ENCODE measurements at places on chromosomes 13 and 19.

- DNase-seq: no peak
These were observed 12.1 kb downstream of the PRR22 start for GRCh38 chr19:5772416-5772815.

GRCh38 chr19:35713506-35713850 lies 4.3 kb upstream of the KMT2B start:
- DNase-seq: no peak

DNA sequence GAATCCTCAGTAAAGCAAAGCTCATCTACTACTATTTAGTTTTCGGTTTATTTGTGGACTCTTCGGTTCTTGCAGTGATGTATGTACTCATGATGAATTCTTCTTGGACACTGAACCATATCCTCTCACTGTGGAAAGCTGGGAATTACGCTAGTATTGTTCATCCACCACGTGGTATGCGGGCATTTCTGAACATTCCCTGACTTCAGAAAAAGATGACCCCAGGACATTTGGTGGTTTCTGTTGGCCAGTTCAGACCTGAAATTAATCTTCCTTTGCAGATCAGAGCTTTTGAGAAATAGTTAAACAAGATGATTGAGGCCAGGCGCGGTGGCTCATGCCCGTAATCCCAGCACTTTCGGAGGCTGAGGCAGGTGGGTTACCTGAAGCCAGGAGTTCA lies 25.3 kb upstream of the FBN3 start:
- no peak for DNase-seq

- no peak for DNase-seq
These were observed 12.6 kb upstream of the TM6SF2 start for GRCh38 chr19:19285686-19286085.

DNA sequence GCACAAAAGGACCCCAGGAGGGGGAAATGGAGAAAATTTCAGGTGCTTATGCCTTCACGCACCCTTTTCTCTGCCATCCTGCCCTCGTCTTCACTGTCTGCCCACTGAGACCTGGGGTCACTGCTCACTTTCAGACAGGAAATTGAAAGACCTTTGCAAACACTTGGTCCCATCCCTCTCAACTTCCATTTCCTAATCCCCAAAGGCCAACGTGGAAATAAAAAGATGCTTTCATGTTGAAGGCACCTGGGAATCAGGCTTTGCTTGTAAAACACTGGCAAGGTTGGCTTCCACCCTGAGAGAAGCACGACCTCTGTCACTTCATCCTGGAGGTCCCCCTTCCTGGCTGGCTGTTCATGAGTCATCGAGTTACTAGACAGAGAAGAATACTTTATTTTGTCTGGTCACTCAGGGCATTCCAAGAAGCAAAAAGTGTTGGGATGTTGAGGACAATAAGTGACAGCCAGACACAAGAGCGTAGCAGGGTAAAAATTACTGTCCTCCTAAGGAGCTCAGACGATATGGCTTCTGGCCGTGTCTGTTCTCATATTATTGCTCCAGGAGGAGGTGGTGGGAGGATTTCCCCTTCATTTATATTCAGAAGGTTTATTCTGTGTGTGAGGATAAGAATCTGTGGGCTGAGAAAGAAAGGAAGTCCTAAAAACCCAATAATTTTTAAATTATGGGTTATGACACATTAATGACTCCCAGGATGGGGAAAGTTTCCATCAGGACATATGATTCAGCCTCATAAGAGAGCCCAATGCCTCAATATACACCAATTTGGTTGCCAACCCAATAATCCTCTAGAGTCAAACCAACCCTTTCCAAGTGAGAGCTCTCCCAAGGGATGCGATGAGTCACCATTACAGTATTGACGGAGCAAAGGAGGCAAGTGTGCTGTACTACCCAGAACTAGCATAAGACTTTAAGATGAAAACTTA lies 409.0 kb downstream of the COG6 start:
- peak; percentile 32 for DNase-seq

GRCh38 chr19:17325881-17326594 lies 8.6 kb downstream of the ANO8 start:
- no peak for DNase-seq

DNA sequence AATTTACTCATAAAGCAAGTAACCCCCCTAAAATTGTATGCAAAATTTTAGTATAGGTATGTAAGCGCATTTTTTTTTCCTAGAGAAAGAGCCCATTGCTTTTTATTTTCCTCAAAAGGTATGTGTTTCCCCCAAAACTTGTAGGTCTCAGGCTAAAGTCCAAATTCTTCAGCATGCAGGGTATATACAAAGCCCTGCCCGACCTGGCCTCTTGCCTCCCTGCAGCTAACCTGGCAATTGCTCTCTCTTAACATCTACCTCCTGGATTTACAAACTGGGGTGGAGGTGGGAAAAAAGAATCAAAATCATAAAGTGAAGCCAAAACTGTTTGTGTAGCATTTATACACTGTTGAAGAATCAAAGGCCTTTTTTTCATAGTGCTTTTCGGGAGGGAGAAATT lies 107.8 kb downstream of the KCNRG start:
- DNase-seq: no peak

- DNase-seq: no peak
These were observed 533 bp downstream of the LRCH1 start for GRCh38 chr13:46553521-46553885.

DNA sequence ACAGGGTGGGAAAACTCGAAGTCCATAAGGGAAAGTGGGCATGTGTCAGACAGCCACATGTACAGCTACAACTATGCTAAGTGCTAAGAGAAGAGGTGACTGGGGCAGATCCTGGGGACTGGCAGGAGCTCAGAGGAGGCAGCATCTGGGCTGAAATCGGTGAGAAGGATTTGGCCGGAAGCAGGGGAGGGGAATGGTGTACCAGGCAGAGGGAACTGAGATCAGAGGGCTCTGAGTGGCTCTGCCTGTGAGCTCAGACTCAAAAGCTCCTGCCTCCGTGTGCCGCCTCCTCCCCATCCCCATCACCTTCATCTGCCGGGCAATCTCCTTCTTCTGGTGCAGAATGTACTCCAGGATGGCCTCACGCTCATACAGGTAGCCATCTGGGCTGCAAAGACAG lies 21.8 kb downstream of the NOSIP start:
- no peak for DNase-seq

- no peak for DNase-seq
These were observed 9.4 kb downstream of the ARHGEF18 start for GRCh38 chr19:7358102-7358597.

GRCh38 chr13:23673354-23673753 lies 103.1 kb downstream of the TNFRSF19 start:
- DNase-seq: no peak

GRCh38 chr19:58058467-58058866 lies 615 bp upstream of the ZNF135 start:
- DNase-seq: no peak

GRCh38 chr19:55687281-55688201 lies 12.5 kb downstream of the EPN1 start:
- DNase-seq: no peak

DNA sequence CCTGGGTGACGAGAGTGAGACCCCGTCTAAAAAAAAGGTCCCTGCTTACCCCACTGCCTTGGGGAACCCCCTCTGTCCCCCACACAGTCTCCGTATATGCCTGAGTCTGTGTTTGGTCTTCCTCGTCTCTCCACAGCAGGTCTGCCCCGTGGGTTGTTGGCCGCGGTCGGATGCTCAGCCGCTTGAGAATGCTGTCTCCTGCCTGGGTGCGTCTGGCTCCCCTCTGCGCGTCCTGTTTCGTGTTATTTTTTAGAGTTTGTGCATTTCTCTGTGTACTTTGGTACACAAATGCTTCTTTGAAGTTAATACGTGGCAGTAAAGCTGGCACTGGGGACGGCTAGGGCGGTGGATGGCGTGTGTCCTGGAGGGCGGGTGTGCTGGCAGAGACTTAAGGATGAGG lies 34.9 kb downstream of the KDM4B start:
- DNase-seq: no peak

DNA sequence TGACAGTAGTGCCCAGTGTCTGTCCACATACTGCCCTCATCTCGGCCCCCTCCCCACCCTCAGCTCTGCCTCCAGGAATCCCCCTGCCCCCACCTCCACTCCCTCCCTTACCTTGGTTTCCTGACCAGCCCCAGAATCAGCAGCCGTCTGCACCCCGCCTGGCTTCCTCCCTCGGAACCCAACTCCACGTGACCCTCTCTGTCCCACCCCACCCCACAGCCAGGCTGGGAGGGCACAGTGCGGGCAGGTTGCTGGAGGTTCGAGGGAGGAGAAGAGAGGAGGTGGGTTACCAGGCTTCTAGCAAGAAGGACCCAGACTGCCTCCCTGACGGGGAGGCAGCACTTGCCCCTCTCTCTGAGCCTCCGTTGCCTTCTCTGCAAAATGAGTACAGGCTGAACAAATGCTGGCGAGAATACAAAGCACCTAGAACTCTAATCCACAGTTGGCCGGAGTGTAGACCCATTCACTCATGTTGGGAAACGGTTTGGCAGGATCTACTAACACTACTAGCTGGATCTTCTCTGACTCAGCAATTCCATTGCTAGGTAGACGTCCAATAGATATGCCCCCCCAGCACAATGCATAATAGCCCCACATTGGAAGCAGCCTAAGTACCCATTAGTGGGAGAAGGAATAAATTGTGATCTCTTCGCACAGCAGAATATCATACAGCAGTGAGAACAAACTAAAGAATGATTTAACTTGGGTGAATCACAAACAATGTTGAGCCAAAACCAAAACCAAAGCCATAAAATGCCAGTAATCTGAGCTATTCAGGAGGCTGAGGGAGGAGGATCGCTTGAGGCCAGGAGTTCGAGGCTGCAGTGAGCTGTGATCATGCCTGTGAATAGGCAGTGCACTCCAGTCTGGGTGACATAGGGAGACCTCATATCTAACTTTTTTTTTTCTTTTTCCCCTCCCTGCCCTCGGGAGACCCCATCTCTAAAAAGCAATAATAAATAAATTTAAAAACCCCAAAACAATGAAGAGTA lies at the start of gene RASAL3:
Gene RASAL3, minus strand, starts transcription at position 151 of the 992 bp plus-strand sequence. CDS start 186 bp downstream, outside the sequence.
- DNase-seq: no peak

- DNase-seq: no peak
These were observed 554.5 kb downstream of the IRS2 start for GRCh38 chr13:109231888-109232287.

DNA sequence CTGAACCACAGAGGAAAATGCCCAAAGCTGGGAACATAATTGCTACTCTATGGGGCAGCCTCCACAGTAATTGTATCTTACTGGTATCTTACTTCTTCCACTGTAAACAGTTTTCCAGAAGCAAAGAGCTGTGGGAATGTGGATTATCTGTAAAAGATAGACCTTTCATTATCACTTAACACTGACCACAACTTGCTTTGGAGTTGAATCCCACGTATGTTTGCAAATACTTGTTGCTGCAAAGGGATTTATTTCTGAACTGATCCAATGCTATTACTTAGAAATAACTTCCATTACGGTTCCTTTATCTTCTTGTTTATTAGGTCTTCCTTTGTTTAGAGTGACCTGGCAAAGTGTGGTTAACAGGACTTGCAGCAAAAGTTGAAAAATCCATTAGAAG lies 218.1 kb downstream of the KCTD12 start:
- DNase-seq: no peak

GRCh38 chr19:51359294-51359693 lies 6.9 kb downstream of the ETFB start:
- DNase-seq: no peak

DNA sequence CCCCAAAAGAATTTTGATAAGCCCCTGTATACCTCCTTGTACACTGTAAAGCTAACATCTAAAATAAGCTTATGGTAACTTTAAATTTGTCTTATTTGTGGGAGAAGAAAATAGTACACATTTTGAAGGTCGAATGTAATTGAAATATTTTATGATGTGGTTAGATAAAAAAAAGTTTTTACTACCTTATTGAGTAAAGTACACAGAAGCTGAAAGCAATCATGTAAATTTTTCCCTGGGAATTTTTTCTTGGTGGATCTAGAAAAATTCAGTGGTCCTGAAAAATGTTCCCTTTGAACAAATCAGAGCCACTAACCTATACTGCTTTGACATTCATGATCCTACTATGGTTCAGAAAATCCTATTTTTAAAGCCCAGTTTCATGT lies 46.9 kb downstream of the SIPA1L3 start:
- DNase-seq: no peak

- DNase-seq: no peak
These were observed 22.0 kb downstream of the EPN1 start for GRCh38 chr19:55697069-55697440.

DNA sequence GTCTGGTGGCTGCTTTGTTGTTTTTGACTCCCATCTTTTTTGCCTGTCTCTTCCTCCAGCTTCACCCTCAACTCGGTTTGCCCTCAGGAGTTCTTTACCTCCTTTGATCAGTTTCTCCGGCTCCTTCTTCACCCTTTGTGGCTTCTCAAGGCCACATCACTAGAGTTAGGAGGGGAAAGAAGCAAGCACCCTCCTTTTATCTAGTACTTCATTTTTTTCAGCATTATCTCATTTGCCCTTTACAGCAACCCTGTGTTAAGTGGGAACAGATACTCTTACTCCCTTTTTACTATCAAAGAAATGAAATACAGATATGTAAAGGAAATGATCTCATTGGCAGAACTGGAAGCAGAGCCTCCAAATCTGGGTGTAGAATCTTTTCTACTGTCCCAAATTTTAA lies 26.9 kb downstream of the RAP2A start:
- no peak for DNase-seq

- no peak for DNase-seq
These were observed 245.2 kb downstream of the TBC1D4 start for GRCh38 chr13:75236774-75237173.

DNA sequence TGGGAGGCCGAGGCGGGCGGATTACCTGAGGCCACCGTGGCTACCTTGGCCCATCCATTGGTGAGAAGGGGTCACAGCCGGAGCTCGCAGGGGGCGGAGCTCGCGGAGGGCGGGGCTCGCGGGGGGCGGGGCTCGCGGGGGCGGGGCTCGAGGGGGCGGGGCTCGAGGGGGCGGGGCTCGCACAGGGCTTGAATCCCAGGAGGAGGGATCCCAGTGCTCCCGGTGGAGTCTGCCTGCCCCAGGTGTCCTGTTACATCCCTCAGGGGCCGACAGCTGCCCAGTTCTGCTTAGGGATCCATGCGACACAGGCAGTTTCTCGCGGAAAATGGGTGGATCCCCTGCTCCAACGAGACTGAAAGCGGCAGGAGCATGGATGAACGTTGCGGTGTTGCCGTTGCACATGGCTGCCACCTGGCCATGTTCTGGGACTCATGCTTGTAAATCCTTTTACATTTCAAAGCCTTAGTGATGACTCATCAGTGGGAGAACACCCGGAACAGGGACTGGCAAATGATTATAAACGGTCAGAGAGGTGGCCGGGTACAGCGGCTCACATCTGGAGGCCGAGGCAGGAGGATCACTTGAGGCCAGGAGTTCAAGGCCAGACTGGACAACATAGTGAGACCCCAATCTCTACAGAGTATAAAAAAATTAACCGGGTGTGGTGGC lies 25.1 kb downstream of the TMPRSS9 start:
- peak; percentile 34 for DNase-seq

Measured in suppressor macrophage treated with lipopolysaccharide for 4 hours (primary cell).